MCF 10A (cell line): ENCODE measurements at places on chromosomes 5 and 9. TPM values are rescaled to one million over a fixed set of nuclear protein-coding genes. Genes with fewer than 3 reads are reported as not detected.

DNA sequence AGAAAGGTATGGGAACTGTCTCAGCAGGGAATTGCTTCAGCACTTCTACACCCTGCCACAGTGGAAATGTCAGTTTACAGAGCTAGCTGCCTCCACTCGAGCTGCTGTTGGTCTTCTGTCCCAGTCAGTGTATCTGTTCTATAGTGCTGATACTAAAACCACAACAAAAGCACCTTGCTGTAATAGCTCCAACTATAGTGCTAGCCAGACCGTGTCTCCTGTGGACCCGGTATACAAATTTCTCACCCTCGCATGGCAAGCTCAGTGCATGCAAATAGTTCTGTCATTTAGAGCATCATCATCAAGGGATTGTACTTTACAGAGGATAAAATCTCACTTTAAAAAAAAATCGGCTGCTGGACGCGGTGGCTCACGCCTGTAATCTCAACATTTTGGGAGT lies 51.5 kb upstream of the IQGAP2 start:
- no peaks in the 10 kb centered on the region for H3K27me3 ChIP-seq
- no peak for DNase-seq
- H3K27ac ChIP-seq = no peak overlapping the region
- H3K36me3 ChIP-seq = no peaks in the 10 kb centered on the region

GRCh38 chr9:92970467-92970923 lies 23.2 kb downstream of the FGD3 start:
- H3K27ac ChIP-seq = no peak overlapping the region
- H3K36me3 ChIP-seq = peaks cover 12% of the 10 kb centered on the region

DNA sequence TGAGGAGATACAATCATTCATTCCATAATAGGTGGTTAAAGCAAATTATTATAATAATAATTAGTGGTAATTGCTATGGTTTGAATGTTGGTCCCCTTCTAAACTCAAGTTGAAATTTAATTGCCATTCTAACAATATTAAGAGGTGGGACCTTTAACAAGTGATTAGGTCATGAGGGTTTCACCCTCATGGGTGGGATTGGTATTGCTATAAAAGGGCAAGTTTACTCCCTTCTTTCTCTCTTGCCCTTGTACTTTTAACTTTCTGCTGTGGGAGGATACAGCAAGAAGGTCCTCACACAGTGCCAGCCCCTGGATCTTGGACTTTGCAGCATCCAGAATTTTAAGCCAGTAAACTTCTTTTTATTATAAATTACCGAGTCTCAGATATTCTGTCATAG lies 101.9 kb upstream of the PARP8 start:
- H3K4me1 ChIP-seq = no peaks in the 10 kb centered on the region
- no peaks in the 10 kb centered on the region for H3K27me3 ChIP-seq
- no peak overlapping the region for H3K27ac ChIP-seq
- H3K4me3 ChIP-seq = no peak overlapping the region

Gene SLC36A2
- total RNA-seq = not detected in 2 replicates

DNA sequence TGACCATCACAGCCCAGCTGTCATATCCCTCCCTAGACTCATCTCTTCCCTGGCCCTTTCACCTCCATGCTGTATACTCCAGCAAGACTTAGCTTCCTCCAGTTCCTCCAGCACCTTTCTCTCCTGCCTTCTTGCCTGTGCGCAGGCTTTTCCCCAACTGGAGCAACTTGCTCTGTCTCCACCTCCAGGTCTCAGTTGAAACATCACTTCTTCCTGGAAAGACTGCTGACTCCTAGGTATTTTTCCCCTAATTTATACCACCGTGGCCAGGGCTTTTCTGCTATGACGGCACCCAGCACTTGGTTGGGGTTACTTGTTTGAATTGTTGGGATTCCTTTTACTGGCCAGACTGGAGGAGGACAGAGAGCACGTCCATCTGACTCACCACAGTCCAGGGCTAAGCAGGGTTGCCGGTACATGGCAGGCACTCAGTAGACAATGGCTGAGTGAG lies 67.5 kb downstream of the KCNIP1 start:
- peak; percentile 36 for DNase-seq
- no peaks in the 10 kb centered on the region for H3K36me3 ChIP-seq
- H3K4me1 ChIP-seq = peaks cover 5% of the 10 kb centered on the region
- no peak overlapping the region for H3K4me3 ChIP-seq
- H3K27me3 ChIP-seq = peaks cover 68% of the 10 kb centered on the region

Gene SDHA
- 73.4 and 75.0 TPM in 2 replicates for total RNA-seq

DNA sequence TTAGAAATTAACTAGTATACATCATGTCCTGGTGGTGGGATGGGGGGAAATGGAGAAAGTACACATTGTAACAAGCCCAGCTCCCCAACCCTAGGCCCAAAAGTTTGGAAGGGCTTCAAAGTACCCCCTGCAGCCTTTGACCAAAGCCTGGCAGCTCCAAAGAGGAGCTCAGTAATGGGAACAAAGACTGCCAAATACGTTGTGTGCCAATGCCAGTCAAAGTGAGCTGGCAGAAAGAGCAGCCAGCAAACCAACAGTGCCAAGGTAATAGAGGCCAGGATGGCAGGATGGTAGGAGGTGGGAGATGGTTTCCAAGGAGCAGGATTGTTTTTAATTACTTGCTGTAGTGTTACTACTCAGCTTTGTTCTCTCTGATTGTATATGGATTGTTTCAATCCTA lies 248.3 kb downstream of the COX7C start:
- H3K4me3 ChIP-seq = no peak overlapping the region
- H3K4me1 ChIP-seq = no peaks in the 10 kb centered on the region
- no peaks in the 10 kb centered on the region for H3K36me3 ChIP-seq
- H3K27ac ChIP-seq = no peak overlapping the region
- H3K27me3 ChIP-seq = peaks cover 91% of the 10 kb centered on the region

GRCh38 chr5:57311921-57312735 lies 138.3 kb downstream of the GPBP1 start:
- no peaks in the 10 kb centered on the region for H3K27me3 ChIP-seq
- peaks cover 6% of the 10 kb centered on the region for H3K4me1 ChIP-seq
- H3K4me3 ChIP-seq = no peak overlapping the region
- DNase-seq = no peak
- H3K36me3 ChIP-seq = no peaks in the 10 kb centered on the region

DNA sequence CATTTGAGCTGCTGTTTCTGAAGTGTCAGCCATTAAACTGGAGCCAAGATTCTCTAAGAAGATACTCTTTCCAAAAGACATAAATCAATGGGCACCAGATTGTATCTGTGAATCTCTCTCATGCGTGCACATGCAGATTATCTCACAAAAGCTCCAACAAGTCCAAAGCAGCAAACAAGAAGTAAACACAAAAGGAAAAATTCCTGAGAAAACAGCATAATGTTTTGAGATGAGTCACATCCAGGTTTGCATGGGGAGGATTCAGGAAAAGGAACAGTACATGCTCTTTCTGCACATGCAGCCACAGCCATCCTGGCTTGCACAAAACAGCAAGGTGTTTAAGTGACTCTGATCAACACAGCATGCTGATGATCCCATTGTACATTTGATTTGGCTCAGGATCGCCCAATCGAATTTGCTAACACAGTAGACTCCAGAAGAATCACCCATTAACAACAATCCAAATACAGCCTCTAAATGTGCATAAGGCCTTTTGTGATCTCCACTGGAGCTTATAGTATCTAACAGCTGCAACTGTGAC lies 143.1 kb downstream of the ELAVL2 start:
- peaks cover 25% of the 10 kb centered on the region for H3K4me1 ChIP-seq
- H3K27me3 ChIP-seq = no peaks in the 10 kb centered on the region
- peak; percentile 34 for DNase-seq
- peaks cover 4% of the 10 kb centered on the region for H3K36me3 ChIP-seq
- H3K4me3 ChIP-seq = peak overlapping the region; percentile 3
- peak overlapping the region; percentile 68 for H3K27ac ChIP-seq

DNA sequence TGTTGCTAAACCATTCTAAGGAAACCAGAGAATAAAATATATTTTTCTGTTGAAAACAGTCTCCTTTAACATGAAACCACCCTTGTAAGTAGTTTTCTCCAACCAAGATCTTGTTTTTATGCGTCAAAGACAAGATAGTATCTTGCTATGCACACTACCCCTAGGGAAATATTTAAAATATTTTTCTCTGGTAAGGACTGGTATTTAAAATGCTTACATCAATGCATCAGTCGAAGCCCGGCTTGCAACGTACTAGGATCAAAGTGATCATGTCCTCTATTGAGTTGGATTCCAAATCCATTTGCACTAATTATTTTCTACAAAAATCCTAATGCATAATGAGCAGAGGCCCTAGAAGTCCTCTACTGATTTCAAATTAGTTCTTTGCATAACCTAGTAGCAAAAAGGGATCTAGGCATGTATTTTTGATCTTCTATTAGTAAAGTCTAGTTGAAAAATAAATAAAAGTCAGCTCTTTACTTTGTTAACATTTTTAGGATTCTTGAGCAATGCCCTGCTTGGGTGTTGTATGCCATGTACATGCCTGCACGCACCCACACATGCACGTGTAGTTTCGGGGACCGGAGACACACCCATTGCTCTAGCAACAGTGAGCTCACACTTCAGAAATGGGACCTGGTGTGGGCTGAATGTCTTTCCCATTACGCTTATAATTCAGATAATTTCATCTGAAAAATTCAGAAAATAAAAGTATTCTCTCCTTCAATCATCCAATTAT lies 165.0 kb upstream of the GPR151 start:
- H3K36me3 ChIP-seq = no peaks in the 10 kb centered on the region
- DNase-seq = no peak
- H3K27ac ChIP-seq = peak overlapping the region; percentile 14

Gene SMIM33
- total RNA-seq = not detected in 2 replicates

Gene SOHLH1
- total RNA-seq = not detected in 2 replicates

- H3K4me3 ChIP-seq = no peak overlapping the region
- DNase-seq = no peak
- H3K27me3 ChIP-seq = no peaks in the 10 kb centered on the region
- H3K36me3 ChIP-seq = no peaks in the 10 kb centered on the region
- H3K4me1 ChIP-seq = peaks cover 5% of the 10 kb centered on the region
- no peak overlapping the region for H3K27ac ChIP-seq
Observed at GRCh38 chr5:119948162-119948561, 318.8 kb downstream of the FAM170A start.

Gene KCNV2
- not detected in 2 replicates for total RNA-seq

Gene PCDHGA11
- 0.30 and 0.76 TPM in 2 replicates for total RNA-seq

GRCh38 chr5:148992265-148992664 lies 70.6 kb downstream of the SH3TC2 start:
- H3K27me3 ChIP-seq = no peaks in the 10 kb centered on the region
- DNase-seq = no peak
- peaks cover 42% of the 10 kb centered on the region for H3K4me1 ChIP-seq
- no peak overlapping the region for H3K4me3 ChIP-seq
- H3K36me3 ChIP-seq = peaks cover 5% of the 10 kb centered on the region

Gene PCA3
- total RNA-seq = not detected in 2 replicates

Gene TAL2
- total RNA-seq = not detected in 2 replicates

GRCh38 chr9:2645569-2645968 lies 24.0 kb downstream of the VLDLR start:
- peaks cover 19% of the 10 kb centered on the region for H3K36me3 ChIP-seq
- H3K4me1 ChIP-seq = no peaks in the 10 kb centered on the region
- H3K27ac ChIP-seq = no peak overlapping the region

DNA sequence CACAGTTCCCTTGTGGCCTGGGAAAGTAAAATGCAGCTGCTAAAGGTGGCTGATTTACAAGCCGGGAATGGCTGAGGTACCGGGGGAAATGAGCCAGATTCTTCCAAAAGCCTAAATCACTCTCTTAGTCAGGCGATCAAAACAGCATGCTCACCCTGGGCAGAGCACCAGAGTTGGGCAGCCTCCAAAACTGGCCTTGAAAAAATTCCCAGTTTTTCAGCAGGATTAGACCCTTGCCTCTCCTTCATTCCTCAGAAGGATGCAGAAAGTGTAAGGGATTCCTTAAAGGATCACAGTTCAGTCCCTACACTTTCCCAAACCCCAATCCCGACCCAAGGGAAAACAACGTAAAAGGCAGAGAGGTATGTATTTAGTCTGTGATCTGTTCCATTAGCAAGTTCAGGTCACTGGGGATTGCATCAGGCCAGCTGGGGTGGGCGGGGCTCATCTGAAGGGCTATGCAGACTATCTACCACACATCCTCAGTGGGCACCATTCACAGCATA lies 16.9 kb downstream of the TMEM174 start:
- H3K27ac ChIP-seq = no peak overlapping the region
- H3K36me3 ChIP-seq = no peaks in the 10 kb centered on the region
- no peak overlapping the region for H3K4me3 ChIP-seq

DNA sequence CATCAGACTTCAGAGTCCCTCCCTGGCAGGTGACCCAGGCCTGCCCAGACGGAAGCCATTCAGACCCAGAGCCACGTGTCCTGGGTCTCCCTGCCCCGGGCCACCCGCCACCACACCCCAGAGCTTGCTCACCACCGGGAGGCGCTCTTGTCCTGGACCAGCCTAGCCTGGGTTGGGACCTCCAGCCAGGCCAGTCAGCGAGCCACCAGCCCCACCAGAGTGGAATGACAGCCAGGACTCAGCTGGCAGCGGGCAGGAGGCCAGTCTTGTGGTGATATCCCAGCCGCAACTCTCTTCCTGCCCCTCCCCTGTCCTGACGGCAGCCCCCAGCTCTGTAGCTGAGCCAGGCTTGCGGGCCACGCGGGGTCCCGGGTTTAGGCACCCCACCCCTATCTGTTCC lies 1.7 kb upstream of the PTGDS start:
- H3K27ac ChIP-seq = no peak overlapping the region
- H3K4me3 ChIP-seq = no peak overlapping the region
- no peaks in the 10 kb centered on the region for H3K27me3 ChIP-seq
- peaks cover 7% of the 10 kb centered on the region for H3K4me1 ChIP-seq
